Stimulated activated CD8-positive, alpha-beta memory T cell treated with anti-CD3 and anti-CD28 coated beads, Interleukin-4, amount 100 ng/mL, for 4 hours (primary cell): ENCODE measurements at places on chromosomes 4 and X.

GRCh38 chr4:82745173-82745842 lies 53.3 kb downstream of the SCD5 start:
- DNase-seq, result no peak

DNA sequence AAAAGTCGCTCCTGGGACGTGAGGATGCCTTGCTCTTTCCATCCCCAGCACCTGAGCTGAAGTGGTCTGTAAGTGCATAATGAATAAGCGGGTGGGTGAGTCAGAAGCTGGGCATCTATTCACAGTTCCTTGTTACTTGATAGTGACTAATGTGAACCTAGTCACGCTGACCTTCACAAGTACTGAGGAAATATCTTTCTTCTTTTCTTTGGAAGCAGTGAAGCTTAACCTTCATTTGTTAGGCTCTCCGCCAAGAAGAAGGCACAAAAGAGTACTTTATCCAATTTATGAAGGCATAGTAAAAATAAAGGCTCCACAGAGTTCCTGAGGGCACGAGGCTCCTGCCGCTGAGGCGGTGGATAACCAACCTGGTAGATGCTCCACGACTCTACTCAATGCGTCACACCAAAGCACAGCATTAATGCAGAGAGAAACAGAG lies 475.7 kb upstream of the SLIT2 start:
- no peak for DNase-seq

DNA sequence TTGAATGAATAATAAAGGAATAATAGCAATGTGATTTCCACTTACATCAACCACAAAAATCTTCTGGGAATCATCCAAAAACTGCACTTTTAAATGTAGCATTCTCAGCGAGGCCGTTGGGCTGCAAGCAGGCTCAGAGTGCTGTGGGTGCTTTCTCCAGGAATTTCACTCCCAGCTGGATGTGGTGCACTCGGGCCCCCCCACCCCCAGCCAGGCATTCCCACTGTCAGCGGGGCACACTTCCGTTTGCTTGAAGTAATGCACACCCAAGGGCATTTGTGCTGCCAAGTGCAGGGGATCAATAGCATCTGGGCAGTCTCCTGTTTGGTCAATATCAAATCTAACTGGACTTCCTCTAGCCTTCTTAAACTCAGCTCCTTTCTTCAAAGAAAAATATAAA lies at the start of gene FRMD7:
Gene FRMD7 (minus strand): TSS at position 278 of the 400 bp plus-strand sequence. CDS start 176 bp downstream, at position 102.
- no peak for DNase-seq

DNA sequence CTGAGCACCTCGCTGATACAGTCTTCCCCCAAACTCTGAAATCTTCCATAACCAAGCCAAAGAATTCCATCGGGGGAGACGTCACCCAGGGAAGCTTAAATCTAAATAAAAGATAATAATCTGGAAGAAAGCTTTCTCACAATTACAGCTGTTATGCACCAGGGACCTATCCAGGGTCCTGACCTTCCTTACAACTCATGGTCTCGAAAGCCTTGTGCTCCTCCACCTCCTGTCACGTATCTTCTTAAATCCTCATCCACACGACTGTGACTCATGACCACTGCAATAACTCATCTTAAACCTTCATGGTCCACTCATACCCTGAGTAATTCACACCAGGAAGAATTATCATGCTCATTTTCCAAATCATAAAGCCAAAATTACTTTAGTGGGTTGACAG lies 166.8 kb upstream of the FRG1 start:
- no peak for DNase-seq

GRCh38 chr4:15744016-15744545 lies 34.0 kb upstream of the CD38 start:
- no peak for DNase-seq

GRCh38 chr4:159735281-159736207 lies 632.7 kb downstream of the RAPGEF2 start:
- DNase-seq, result no peak

- DNase-seq, result no peak
These were observed 24.6 kb upstream of the TBL1X start for GRCh38 chrX:9440116-9440844.

DNA sequence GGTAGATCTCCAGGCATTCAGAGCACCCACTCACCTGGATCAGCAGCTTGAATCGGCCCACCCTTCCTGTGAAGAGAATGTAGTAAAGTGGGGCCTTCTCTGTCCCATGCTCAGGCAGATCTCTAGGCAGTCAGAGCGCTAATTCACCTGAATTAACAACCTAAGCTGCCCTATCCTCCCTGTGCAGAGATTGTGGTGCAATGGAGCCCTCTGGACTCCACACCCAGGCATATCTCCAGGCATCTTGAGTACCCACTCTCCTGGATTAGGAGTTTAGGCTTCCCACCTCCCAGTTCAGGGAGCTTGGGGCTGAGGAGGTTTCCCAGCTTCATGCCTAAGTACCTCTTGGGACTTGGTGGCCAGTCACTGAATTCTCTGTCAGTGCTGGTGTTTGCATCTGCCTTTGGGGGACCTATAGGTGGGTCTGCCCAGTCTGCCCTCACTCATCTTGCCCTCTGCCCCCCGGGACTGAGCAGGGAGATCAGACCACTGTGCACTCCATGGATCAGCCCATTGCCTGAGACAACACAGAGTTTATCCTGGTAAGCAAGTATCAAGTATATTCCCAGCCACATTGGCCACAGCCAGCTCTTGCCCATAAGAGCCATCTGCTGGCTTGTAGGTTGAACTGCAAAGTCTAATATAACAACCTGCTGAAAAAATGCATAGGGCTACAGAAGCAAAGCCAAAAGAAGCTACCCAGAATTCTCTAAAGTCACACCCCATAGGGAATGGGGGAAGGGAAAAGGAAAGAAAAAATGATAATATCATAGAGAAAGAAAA lies 372.9 kb downstream of the KLHL13 start:
- DNase-seq, result no peak

GRCh38 chr4:16026160-16026761 lies 57.6 kb downstream of the PROM1 start:
- no peak for DNase-seq
